NCI-H1930 (cell line): ENCODE measurements at places on chromosomes 6 and 20.

- no peak for DNase-seq
Measured at GRCh38 chr20:42392442-42392841, 774.3 kb upstream of the CHD6 start.

DNA sequence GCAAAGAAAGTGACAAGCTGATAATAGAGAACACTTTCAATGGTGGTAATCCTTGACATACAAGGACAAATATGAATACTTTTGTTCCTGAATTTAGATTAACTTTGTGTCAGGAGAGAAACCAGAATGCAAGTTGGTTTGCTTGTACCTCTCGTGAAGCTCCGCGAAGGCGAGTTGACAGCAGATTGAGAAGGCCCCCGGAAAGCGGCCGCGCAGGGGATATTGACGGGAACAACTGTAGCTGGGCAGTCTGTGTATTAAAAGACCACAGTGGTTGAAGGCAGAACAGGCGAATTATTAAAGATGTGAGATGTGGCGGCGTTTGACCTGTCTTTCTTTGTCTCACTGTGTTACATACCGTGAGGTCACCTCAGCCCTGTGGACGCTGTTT lies 175.8 kb upstream of the RALGAPA2 start:
- no peak for DNase-seq

- DNase-seq = no peak
Measured at GRCh38 chr6:38612143-38612965, 27.4 kb downstream of the BTBD9 start.

GRCh38 chr6:108874470-108875160 lies 26.4 kb downstream of the ARMC2 start:
- DNase-seq = no peak

DNA sequence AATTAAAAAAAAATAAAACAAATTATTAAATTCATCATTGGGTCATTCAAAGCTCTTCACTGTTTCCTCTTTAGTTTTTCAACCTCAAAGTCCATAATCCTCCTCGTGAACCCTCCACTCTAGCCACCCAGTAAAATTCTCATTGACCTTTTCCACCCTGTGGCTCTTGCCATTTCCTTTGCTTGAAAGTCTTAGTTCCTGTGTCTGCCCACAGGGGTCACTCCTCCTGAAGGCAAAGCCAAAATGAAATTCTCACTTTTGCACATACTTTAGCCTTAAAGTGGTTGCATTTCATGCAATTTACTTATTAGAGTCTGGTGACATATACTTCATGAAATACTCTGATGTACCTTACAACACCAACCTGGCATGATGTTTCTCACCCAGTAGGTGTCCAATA lies 263.7 kb downstream of the BMP2 start:
- no peak for DNase-seq

DNA sequence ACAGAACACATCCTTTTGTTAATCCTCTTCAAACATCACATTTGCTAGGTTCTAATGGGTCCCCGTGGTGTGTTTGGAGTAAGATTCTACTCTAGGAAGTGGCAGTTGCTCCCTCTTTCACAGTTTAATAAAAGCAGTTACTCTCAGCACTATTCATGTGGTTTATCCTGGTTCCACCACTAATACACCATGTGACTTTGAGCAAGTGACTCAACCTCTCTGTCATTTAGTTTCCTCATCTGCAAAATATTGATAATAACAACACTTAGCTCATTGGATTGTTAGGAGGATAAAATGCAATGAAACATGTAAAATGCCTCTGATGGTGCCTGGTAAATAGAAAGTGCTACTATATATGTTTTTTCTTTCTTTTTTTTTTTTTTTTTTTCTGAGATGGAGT lies 488.0 kb upstream of the NOX3 start:
- DNase-seq = no peak

DNA sequence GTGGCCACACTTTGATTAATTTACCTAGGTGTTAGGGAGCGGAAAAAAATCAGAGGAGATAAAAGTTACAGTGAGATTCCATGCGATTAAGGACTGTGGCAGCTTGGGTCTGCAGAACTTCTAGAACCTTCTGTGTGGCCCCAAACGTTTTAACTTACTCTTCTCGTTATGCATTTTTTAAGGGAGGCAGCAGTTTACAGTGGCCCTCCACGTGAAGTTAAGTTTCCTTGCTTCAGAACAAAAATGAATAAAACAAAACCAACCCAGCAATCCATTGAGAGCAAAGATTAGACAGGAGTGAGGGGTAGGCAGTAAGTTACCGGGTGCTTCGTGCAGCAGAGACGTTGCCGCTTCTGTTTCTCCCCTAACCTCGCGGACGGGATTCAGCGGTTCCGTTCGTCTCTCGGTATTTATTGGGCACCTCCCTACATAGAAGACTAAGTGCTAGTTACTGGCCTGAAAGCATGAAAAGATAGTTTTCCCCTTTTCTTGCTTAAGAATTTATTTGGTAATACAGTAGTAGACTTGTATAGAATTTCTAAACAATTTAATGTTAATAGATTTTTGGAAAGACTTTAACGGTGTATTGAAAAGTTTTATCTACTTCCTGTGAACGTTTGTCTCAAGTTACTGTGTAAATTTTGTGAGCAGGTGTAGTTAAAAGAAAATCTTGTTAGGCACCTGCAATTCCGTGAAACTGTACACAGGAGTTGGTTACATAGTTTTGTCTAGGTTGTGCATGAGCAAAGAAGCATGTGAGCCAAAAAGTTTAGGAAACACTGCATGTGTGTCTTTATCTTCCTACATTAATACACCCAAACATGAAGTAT lies 1.1 kb downstream of the BAG2 start:
- DNase-seq = no peak
